ENCODE measurements at places on chromosomes 2 and 18.

GRCh38 chr18:9825571-9826073 lies 60.2 kb upstream of the TXNDC2 start:
- no peak for DNase-seq

GRCh38 chr2:47303341-47304148 lies 99.4 kb upstream of the MSH2 start:
- DNase-seq: no peak

DNA sequence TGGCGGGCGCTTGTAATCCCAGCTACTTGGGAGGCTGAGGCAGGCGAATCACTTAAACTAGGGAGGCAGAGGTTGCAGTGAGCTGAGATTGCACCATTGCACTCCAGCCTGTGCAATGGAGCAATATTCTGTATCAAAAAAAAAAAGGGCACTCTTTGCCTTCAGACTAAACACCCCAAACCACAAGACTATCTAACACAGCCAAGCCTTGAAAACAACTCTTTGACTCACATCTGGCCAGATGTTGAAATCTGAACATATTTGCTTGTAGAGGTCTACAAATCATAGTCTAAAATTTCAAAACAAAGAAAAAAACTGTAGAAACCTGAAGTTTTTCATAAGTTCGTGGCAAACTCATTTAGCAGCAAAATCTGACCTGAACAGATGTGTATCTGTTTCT lies 94.9 kb downstream of the FAM161A start:
- DNase-seq: no peak

DNA sequence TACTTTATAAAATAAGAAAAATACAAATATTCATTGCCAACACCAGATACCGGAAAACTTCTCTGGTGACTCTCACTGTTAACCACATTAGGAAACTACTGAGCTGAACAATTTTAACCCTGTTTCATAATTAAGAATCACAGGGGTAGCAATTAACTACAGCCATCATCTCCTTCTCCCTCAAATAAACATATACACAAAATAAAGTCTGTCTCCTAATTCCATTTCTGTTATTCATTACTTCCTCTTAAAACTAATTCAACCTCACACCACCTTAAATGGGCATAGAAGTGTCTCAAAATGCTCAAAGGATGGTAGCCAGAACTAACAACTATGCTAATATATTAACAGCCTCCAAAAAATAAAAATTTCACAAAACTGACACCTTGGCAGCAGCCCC lies 60.7 kb downstream of the ACVR1 start:
- no peak for DNase-seq

GRCh38 chr2:144275340-144275739 lies 244.6 kb downstream of the ZEB2 start:
- DNase-seq: no peak

GRCh38 chr2:71683070-71683469 lies 229.7 kb downstream of the DYSF start:
- no peak for DNase-seq

- no peak for DNase-seq
These were observed 156.2 kb downstream of the DDX1 start for GRCh38 chr2:15747603-15748471.

DNA sequence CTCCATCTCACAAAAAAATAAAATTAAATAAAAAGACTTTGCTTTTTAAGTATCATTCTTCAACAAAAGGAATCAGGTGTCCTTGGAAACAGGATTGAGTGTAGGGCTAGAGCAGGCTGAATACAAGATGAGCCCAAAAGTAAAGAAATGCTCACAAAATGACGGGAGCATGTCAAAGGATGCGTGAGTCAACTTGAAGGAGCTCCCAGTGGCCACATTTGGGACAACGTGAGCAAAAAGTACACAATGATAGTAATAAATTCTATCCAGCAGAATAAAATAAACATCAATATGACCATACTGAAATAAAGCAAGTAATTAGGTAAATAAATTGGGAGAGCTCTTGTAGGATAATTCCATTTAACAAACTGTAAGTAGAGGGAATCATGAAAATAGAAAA lies 220.7 kb downstream of the PHLPP1 start:
- DNase-seq: no peak

- no peak for DNase-seq
These were observed 2159.1 kb upstream of the CELF4 start for GRCh38 chr18:39724652-39725051.

DNA sequence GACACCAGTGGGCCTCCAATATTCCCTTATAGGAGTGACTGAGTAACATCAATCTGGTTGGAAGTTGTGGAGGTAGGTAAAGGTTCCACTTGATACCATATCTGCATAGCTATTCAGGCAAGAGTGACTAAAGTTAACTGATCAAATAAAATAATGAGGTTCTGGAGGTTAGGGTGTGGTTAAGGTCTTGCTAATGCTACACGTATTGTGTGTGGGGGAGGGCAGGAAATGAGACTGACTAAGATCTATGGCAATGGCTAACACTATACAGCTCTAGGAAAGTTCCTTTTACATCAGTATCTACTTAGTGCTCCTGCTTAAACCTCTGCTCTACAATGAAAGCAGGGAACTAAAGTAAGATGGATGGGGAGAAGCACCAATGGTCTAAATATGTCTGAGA lies 149.1 kb upstream of the MGAT5 start:
- no peak for DNase-seq

GRCh38 chr18:51030537-51031258 lies 685 bp downstream of the SMAD4 start:
- peak; percentile 52 for DNase-seq

DNA sequence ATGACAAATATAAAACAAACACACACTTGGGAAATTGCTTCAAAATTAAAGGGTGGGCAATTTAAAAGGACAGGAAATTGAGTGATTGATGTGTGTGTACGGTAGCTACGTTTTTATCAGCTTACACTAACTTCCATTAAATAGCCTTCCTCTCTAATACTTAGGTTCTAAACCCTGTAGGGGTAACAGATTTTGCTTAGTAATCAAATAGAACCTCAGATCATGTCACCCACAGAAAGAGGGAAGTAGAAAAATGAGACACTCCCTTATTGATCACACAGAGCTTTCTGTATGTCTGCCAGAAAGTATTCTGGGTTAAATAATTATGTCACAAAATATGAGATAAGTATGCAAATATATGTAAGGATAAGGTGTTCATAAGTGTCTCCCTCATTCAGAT lies 93.3 kb downstream of the ICA1L start:
- DNase-seq: no peak

DNA sequence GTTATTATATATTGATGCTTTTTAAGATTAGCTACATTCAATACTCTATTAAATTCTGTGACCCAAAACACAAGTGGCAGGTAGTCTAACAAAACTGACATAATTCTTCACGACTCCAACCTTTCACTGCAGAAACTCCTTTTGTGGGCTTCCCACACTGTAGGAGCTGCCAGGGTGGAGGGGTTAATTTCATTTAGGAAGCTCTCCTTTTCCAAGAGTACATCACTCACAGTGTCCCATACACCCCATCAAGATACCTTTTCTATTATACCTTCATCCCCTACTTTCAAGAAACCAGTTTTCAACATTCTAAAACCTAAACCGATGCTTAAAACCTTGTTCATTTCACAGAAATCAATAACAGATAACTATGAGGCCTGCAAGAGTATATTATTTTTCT lies 825 bp downstream of the THUMPD2 start:
- no peak for DNase-seq
